Activated CD4-positive, alpha-beta T cell treated with anti-CD3 and anti-CD28 coated beads, Interleukin-2, amount 10 ng/mL, durations not matched to agents 7 days and 5 days (primary cell): ENCODE measurements at places on chromosomes 4 and X. TPM values are rescaled to one million over a fixed set of nuclear protein-coding genes. Genes with fewer than 3 reads are reported as not detected.
A peak's percentile ranks its signal among the peaks of the same experiment; 100 is the strongest.

- no peak for DNase-seq
Measured at GRCh38 chr4:17238633-17239032, 273.3 kb downstream of the QDPR start.

DNA sequence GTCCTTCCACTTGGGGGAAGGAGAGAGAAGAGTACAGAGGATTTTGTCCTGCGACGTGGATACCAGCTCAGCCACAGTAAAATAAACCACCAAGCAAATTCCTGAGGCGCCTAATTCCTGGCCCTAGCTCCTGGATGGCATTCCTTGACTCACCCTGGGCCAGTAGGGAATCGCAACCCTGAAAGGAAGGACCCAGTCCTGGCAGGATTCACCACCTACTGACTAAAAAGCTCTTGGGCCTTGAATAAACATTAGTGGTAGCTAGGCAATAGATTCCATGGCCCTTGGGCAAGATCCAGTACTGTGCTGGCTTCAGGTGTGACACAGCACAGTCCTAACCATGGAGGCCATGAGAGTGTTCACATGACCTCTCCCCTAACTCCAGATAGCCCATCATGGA is 45.6 kb downstream of the GABRA3 start:
- DNase-seq: no peak

Gene TMPRSS11A
- total RNA-seq: not detected

DNA sequence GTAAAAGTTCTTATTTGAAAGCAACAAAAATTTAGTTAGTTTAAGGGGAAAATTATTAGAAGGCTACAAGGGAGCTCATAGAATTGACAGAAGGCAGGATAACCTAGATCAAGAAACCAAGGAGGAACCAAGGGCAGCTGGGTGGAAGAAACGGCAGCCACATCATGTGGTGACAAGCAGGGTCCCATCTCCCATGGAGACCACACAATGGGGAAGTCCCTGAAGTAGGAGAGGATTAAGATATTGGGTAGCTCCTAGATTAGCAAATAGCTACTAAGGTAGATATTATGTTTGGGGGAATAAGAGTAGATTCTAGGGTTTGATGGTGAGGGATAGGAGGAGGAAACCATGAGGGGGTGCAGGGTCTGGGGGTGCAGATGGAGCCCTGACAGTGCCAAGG is 48.0 kb upstream of the TMEM154 start:
- DNase-seq: no peak

DNA sequence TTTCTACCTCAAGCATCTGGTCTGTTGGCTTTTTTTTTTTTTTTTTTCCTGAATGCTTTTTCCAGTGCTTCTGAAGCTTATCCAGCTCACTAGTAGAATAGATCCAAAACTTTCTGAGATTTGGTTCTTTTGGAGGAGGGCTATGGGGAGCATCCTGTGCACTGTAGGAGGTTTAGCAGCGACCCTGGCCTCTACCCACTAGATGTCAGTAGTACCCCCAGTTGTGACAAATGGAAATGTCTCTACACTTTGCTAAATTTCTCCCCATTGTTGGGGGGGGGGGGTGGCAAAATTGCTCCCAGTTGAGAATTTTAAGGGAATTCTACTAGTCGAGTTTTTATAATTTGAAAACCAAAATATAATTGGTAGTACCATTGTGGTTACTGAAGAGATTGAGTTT is 23.0 kb upstream of the PPA2 start:
- no peak for DNase-seq

DNA sequence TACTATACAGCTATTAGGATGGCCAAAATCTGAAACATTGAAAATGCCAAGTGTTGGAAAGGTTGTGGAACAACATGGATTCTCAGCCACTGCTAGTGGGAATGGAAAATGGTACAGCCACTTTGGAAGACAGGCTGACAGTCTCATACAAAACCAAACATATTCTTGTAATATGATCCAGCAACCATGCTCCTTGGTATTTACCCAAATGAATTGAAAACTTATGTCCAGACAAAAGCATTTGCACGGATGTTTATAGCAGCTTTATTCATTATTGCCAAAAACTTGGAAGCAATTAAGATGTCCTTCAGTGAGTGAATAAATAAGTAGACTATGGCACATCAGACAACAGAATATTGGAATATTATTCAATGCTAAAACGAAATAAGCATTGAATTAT is 105.8 kb upstream of the DCLK2 start:
- DNase-seq: no peak

DNA sequence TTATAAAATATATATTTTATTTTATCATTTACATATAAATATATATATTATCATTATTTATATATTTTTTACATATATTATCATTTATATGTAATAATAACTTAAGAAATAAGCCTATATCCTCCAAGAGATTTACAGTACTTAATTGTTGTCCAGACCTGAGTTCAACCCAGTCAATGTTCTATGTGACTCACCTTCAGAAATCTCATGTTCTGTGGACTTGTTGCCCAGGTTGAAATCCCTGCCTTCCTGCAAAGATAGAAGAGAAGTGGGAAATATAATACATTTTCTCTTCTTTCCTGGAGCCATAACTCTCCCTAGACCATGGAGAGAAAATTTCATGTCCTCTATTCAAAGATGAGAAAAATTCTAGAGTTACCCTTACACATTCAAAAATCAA is 247.3 kb downstream of the PARM1 start:
- no peak for DNase-seq

GRCh38 chrX:108584617-108585211 is 145.1 kb downstream of the COL4A5 start:
- DNase-seq: no peak

DNA sequence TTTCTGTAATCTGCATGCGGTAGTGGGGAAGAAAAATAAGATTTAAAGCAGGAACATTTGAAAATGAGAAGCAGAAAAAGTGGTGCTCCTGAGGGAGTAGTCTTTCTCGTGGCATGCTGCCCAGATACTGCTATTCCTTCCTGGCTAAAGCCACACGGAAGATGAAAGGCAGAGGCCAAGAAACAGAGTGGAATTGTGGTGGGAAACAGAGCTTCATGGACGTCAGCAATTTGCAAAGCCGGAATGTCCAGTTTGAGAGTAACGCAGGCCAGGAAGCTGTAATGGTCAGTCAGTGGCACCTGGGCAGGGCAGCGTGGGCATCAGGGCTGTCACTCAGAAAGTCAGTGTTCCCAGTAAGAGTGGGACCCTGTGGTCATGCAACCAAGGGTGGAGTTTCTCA is 63.7 kb upstream of the FMR1 start:
- no peak for DNase-seq

DNA sequence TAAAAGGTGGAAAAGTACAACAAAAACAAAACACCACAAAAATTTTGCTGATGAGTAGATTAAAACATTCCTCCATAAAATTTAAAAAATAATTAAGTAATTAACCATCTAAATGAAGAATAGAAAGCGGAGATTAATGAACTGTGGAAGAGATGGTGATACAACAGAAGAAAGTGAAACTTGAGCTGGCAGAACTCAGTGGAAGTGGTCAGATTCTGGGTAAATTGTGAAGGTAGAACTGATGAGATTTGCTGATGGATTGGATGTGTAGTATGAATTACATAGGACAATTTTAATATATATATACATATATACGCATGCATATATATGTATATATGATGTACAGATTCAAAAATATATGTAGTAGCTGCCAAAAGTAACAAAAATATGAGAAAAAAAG is 73.9 kb downstream of the AMOT start:
- no peak for DNase-seq

- no peak for DNase-seq
Measured at GRCh38 chr4:41613821-41614220, 75.9 kb downstream of the LIMCH1 start.

DNA sequence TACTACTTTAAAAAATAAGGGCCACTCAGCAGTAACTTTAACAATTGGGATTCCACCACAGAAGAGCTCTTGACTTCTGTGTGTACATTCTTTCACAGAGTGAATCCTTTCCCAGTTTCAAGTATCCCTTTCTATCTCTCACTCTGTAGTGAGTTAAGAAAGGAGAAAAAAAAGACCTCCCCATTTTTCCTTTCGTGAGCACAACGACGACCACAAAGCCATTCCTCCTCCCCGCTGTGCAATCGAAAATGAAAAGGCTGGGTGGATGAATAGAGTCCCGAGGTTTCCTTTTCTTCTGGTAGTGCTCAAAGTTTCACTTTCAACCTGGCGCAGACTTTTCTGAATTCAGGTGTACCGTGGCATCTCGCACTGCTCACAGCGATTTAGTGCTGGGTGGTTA is 58.0 kb downstream of the TAB3 start:
- peak; percentile 54 for DNase-seq

- DNase-seq: no peak
Measured at GRCh38 chr4:31667686-31668085, 947.5 kb downstream of the PCDH7 start.

GRCh38 chrX:108034725-108035124 is 10.1 kb upstream of the VSIG1 start:
- DNase-seq: no peak

- DNase-seq: no peak
Measured at GRCh38 chr4:3514221-3514780, 17.9 kb downstream of the LRPAP1 start.

DNA sequence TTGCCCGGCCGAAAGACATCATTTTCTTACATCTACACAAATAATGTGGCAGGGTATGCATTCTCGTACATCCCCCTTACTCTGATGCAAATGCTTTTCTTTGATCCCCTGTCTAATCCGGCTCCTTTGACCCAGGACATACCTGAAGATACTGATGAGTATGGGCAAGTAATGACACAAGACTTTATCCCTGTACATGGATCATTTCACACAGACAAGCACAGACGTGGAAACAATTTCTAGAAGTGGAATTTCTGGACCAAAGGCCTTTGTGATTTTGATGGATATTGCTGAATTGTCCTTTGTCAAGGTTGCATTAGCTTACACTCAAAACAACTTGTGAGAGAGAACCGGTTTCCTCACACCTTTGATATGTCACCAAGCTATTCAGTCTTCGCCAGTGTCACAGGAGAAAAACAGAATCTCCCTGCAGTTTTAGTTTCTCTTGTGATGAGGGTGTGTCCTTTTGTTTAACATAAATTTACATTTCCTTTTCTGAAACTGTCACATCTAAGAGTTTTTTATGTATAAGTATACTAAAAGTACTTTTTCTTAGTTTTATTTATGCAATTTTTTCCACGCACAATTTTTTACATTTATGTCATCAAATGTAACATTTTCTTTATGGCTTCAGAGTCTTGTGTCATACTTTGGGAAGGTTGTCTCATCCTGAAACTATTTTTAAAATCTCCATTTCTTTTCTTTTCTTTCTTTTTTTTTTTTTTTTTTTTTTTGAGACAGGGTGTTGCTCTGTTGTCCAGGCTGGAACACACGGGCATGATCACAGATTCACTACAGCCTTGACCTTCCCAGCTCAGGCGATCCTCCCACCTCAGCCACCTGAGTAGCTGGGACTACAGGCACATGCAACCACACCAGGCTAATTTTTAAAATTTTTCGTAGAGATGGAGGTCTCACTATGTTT is 25.2 kb downstream of the RWDD4 start:
- DNase-seq: no peak

GRCh38 chr4:131054489-131055019 is 1958.6 kb downstream of the C4orf33 start:
- no peak for DNase-seq

Gene ENOPH1
- total RNA-seq: 34.6 TPM

- no peak for DNase-seq
Measured at GRCh38 chr4:188767496-188767895, 628.3 kb downstream of the TRIML1 start.

Gene RASGEF1B
- total RNA-seq: 2.7 TPM

- DNase-seq: peak; percentile 5
Measured at GRCh38 chrX:275476-275966, 5.7 kb upstream of the PLCXD1 start.

- DNase-seq: no peak
Measured at GRCh38 chr4:83708500-83709175, 172.7 kb downstream of the GPAT3 start.

- no peak for DNase-seq
Measured at GRCh38 chrX:97845451-97845850, 961.7 kb downstream of the RPA4 start.

- no peak for DNase-seq
Measured at GRCh38 chr4:2082118-2082517, 23.0 kb downstream of the NAT8L start.

Gene TBX22
- not detected for total RNA-seq

GRCh38 chr4:55012363-55013230 is 112.8 kb downstream of the KDR start:
- no peak for DNase-seq

DNA sequence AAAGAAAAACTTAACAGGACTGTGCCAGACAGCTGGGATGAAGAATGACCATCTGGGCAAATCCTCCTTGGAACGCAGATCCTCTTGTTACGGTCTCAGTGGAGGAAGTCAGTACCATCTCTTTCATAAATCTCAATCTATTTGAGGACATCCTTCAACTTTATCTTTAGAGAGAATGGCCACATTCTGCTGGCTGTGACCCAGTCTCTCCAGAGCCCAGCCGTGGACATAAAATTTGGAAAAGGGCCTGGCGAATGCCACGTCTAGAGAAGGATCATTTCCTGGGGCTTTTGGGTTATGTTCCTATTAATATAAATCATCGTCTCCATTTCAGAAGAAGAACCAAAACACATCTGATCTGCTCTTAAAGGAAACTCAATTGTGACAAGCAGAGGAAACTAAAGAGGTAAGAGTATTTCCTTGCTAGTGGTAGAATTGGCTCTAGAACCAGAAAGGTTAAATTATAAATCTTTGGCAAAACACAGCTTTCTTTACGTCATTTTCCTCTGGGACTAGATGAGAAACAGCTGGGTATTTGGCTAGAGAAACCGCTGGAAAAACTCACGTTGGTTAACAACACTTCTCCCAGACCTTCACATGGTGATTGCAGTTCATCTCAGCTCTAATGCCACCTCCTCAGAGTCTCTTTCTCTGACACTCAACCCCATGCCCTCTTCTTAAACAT is 164.7 kb downstream of the CHIC2 start:
- DNase-seq: no peak

- no peak for DNase-seq
Measured at GRCh38 chr4:69843932-69844331, 16.0 kb downstream of the SULT1E1 start.

DNA sequence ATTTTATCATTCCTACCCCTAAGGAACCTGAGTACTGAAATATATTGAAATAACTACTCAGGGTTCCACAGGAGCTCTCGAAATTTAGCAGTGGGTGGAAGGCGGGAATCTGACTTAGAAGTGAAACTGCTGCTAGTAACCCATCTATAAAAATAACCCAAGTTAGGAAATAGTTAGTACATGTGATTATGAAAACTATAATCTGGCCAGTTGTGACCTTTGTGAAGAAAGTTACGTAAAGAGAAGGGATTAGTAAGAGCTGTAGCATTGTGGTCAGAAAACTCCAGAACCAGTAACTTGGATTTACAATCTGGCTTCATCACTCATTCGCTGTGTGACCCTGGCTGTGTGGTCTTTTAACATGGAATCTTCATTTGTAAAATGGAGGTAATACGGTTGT is 175.5 kb downstream of the RAPGEF2 start:
- DNase-seq: no peak
